ENCODE measurements at places on chromosomes 16 and 17.

- peak; percentile 76 for DNase-seq
Measured at GRCh38 chr16:31453255-31454204, 5.8 kb upstream of the ARMC5 start.

DNA sequence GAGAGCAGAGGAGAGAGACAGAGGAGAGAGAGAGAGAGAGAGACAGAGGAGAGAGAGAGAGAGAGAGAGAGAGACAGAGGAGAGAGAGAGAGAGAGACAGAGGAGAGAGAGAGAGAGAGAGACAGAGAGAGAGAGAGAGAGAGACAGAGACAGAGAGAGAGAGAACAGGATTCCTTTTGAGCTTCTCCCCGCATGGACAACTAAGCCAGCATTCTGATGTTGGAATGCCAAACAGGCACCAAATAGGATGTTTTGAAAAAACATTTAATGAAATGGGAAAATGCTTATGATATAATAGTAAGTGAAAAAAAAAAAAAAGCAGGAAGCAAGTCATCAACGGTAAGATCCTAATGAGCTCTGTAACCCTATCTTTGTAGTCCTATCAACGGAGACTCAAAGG, 60.7 kb downstream of the ARSG start:
- no peak for DNase-seq

DNA sequence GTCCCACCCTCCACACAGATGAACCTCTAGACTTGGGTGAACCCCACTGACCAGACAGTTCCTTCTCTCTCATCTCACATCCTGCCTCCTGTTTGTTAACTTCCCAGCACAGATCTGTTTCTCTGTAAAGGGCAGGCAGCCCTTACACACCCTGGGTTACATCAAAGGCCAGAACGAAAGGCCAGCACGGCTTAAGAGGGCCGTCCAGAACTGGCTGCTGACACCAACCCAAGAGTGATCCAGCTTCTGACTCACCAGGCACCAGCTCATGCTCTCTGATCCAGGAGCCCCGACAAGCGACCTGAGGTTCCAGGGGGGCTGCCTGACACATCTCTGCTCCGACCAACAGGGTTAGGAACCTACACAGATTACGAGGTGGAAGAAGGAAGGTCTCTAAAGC, 86.9 kb downstream of the MRM3 start:
- DNase-seq: peak; percentile 80

GRCh38 chr17:50682938-50683337, 24.8 kb downstream of the ANKRD40 start:
- DNase-seq: no peak

DNA sequence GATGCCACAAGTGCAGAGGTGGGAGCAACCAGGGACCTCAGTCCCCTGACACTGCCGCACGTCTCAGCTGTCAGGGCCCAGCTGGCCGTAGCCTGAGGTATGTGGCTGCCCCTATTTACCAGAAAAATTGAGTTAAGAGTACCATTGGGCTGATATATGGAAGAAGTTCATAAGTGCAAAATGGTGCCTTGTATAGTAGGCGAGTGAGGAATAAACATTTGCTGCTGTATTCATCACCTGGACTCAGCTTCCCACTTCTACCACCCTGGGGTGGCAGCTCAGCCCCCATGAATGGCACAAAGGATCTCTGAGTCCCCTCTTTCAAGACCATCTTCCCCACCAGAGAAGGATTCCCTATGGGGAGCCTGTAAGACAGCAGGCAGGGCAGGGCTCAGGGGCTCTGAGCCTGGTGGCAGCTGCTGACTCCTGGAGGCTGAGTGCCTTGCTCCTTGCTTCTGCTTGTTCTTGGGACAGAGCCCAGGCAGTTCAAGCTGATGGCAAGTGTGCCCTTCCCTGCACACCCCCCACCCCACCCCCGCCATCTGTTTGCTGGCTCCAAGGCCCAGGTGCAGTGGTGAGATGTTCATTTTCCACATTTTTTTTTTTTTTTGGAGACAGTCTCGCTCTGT, 29.0 kb downstream of the TRPV2 start:
- DNase-seq: no peak

- DNase-seq: no peak
Measured at GRCh38 chr17:72616447-72616846, 476.0 kb downstream of the SLC39A11 start.

GRCh38 chr17:9998060-9998459, 93.0 kb upstream of the RCVRN start:
- no peak for DNase-seq

- no peak for DNase-seq
Measured at GRCh38 chr16:48818257-48818656, 208.3 kb upstream of the N4BP1 start.

GRCh38 chr17:71978435-71978834, 142.4 kb upstream of the SOX9 start:
- no peak for DNase-seq

DNA sequence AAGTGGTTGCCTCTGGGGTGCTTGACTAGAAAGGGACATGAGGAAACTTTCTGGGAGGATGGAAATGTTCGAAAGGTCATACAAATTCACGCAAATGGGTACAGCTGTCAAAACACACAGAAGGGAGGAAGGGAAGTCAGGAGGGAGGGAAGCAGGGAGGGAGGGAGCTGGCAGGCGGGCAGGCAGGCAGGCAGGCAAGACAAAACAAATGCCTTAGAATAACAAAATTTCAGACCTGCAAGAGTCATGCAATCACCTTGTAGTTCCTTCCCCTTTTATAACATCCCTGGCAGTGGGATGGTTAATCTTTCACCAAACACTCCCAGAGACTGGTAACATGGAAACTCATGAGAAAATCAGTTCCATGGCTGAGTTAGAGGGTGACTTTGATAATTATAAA, 189.2 kb downstream of the STX8 start:
- DNase-seq: no peak

GRCh38 chr17:41507315-41507880, 2.0 kb upstream of the KRT13 start:
- no peak for DNase-seq

- DNase-seq: no peak
Measured at GRCh38 chr16:2450535-2450934, 9.4 kb upstream of the TEDC2 start.

DNA sequence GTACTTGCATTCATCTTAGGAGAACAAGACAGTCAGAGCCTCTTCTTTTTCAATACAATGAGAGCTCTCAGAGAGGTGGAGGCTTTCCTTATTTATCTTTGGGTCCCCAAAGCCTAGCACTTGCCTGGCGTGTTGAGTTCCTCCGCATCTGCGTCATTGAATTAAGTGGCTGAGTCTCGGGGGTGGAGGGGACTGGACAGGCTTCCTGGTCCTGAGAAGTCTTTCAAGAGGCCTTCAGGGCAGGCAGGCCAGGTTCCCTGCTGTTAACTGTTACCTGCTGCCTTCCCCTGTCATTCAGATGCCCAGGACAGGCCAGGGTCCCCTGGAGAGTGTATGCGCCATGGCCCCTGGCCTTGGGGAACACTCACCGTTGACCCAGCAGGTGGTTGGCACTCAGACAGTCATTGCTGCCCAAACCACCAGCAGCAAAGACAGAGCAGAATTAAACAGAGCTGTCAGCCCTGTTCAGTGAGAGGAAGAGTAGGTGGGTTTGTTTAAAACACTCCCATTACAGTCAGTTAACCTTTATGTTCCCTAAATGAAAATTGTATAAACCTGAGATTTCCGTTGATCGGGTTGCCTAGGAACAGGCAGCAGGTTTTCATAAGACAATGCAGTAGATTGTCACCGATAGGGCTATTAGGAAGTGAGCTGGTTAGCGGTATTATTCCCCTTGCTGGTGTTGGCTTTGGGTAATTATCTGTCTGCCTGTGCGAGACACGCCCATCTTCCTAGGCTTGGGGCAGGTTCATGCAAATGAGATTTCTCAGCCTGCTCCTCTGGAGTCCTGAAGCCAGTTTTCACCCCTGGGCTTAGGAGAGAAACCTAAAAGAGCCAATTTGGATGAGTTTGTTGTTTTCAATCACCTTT, 132.7 kb downstream of the CCDC182 start:
- no peak for DNase-seq

GRCh38 chr17:46722662-46723285, 95.7 kb downstream of the WNT3 start:
- no peak for DNase-seq

GRCh38 chr16:88857728-88858339, 907 bp downstream of the TRAPPC2L start:
- DNase-seq: peak; percentile 73

DNA sequence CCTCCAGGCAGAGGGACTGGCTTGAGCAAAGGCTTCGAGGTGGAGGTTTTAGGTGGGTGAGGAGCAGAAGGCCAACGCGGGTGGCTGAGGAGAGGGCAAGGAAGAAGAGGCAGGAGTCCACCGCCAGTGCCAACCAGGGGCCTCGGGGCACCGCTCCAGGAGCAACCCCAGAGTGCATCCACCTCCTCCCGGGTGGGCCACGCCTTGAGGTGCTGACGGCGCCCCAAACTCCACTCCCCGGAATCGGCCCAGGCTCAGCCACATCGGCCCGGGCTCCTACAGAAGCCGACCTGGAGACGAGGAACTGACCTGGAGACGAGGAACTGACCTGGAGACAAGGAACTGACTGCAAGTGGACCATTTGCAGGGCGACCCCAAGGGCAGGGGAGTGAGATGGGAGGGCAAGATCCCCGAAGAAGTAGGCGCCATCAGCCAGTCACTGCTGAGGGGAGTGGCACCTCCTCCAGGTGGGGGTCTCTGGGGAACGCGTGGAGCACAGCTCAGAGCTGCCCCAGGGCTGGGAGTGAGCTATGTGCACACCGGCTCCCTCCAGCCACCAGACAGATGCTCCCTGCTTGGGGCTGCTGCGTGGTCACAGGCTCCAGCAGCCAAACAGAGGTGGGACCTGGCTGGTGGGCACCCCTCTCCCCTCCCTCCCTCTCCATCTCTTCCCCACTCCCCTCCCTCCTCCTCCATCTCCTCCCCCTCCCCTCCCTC, 29.2 kb upstream of the CBFA2T3 start:
- DNase-seq: no peak

DNA sequence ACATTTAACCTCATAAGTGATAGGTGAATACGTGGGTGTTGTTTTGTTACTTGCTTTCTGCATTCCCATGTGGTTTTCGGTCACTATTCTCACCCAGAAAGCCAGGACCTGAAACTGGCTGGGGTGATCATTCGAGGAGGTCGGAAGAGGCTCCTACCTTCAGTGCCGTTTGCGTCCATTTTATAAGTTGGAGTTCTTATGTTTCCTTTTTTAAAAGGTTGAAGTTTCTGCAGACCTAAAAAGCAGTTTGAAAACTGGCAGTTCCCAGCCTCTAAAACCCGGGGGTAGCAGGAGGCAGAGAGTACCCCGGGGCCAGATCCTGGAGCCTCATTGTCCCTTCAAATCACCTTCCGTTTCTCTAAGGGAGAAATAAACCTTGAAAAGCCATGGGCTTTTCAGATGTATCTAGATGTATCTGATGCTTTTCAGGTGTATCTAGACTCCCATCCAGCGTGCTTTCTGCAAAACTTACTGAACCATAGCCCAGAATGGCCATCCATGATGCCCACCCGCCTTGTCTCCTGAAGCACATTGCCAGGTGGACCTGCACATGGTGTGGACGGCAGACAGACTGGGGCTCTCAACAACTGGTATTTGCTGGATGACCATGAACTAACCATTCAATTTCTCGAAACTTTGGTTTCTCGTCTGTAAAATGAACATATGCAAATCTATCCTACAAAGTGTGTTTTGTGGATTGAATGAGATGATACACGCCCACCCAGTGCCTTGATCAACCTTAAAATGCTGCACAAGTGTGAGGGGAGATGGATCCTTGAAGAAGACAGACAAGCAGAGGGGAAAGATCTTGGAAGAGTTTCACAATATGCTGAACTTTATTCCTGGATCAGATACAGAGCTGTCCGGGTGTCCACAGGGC, 1.3 kb downstream of the NLRC5 start:
- DNase-seq: no peak

GRCh38 chr16:69298261-69298660, 12.9 kb upstream of the VPS4A start:
- DNase-seq: no peak

DNA sequence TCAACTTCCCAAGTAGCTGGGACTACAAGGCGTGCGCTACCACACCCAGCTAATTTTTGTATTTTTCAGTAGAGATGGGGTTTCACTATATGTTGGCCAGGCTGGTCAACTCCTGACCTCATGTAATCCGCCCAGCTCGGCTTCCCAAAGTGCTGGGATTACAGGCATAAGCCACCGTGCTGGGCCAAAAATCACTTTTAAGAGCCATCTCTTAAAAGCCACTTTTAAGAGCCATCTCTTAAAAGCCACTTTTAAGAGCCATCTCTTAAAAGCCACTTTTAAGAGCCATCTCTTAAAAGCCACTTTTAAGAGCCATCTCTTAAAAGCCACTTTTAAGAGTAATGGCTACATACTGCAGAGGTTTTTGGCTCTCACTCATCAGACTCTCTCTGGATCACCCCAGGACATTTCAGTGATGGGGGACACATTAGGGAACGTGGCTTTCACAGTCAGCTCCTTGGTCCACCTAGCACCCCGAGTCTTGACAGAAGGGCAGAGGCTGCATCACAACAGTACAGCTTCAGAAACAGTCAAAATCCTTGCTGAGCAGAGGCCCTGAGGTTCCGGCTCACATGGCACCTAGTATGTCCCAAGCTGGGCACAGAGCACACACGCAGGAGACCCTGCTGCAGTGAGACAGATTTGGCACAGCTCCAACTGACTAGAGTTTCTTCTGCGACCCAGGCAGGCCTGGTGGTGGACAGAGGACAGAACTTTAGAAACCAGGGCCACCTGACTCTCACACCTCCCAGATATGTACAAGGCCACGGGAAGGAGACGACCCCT, 23.6 kb downstream of the RANBP10 start:
- DNase-seq: no peak

GRCh38 chr17:245611-246010, 64.2 kb upstream of the DOC2B start:
- DNase-seq: no peak

DNA sequence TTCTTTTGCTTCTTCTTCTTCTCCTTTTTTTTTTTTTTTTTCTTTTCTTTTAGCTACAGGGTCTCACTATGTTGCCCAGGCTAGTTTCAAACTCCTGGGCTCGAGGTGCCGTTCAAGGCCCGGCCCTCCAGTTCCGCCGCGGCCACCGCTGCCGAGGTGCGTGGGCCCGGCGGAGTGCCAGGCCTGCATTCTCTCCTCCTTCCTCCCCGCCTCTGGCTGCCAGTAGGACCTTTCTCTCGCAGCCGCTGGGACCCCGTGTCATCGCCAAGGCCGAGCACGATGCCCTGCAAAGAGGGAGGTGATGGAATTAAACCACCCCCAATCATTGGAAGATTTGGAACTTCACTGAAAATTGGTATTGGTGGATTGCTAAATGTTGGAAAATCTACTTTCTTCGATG, 195.8 kb downstream of the CDRT15L2 start:
- DNase-seq: no peak

DNA sequence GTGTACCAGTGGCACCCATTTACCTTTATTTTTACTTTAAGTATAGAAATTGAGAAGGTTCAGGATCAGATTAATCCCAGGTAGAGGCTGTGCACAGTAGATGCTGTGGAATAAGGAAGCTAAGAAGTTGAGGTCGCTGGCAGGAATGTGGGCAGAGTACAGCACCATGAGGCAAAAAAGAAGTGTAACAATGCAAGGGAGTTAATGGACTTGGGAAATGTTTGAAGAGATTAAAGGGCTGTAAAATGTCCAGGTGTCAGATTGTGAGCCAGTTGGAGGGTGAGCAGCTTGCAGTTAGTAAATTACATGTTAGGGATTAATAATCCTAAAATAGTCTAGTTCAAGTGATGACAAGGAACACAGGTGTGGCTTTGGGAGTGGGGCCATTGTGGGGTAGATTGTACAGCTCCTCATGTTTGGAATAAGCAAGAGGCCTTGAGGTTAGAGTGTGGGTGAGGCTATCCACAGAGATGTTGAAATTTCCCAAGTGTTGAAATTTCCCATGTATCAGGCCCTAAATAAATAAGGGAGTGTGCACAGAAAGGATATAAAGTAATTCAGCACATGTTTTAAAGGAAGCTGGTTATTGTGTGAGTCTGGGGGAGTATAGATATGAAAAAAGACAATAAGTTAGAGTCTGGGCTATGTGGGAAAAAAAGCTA, 21.5 kb downstream of the TAT start:
- no peak for DNase-seq

Measured in ovary (tissue), 10 donors.